Glomerular endothelial cell (primary cell): ENCODE measurements at places on chromosomes 3 and 15. TPM values are rescaled to one million over a fixed set of nuclear protein-coding genes. Genes with fewer than 3 reads are reported as not detected.

Gene HYAL1
- 0.73 and 1.2 TPM in 2 replicates for total RNA-seq

- no peak for DNase-seq
Measured at GRCh38 chr3:196419386-196419785, 12.8 kb downstream of the UBXN7 start.

Gene ZNF860
- 1.2 and 1.5 TPM in 2 replicates for total RNA-seq

Gene PROK2
- not detected in 2 replicates for total RNA-seq

- DNase-seq = no peak
Measured at GRCh38 chr3:140323561-140323960, 354.3 kb upstream of the TRIM42 start.

Gene LSMEM2
- not detected in 2 replicates for total RNA-seq

DNA sequence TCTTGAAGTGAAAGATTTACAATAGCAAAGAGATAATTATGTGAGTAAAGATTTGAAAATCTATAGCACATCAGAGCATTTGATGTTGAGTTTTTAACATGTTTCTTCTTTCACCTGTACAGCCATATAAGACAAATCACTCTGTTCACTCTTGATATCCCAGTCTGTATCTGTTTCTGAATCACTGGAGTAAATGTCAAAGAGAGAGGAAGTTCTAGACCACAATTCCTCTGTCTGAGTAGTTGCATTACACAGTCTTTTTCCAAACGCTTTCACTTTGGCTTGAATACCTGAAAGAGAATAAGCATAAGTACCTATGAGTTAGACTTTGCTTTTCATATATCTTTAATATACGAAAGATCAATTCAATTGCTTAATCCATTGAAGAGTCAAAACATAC, 9.9 kb downstream of the THAP10 start:
- no peak for DNase-seq

Gene PRSS50
- total RNA-seq = not detected in 2 replicates

Gene CEP63
- total RNA-seq = 7.5 and 17.0 TPM in 2 replicates

- DNase-seq = no peak
Measured at GRCh38 chr3:29583861-29584260, 303.0 kb downstream of the RBMS3 start.

Gene AHSG
- total RNA-seq = not detected in 2 replicates

- no peak for DNase-seq
Measured at GRCh38 chr3:122892118-122892960, 97.5 kb downstream of the SLC49A4 start.

DNA sequence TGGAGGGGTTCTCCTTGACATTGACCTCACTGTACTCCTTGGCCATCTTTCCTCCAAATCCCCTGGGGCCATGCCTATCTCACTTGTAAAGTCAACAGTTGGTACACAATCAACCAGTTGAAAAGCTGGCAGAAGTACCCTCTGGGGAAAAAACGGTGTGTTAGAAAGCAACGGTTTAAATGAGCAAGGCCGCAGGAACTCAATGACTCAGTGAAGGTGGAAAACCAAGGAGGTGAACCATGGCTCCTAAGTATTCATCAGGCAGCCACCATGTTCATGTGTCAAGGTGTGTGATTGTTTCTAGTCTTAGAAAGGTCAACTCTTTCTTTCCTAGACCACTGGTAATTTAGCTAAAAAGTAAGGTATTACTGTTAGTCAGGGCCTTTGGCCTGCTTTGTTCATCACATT, 130.9 kb upstream of the SATB1 start:
- DNase-seq = no peak

DNA sequence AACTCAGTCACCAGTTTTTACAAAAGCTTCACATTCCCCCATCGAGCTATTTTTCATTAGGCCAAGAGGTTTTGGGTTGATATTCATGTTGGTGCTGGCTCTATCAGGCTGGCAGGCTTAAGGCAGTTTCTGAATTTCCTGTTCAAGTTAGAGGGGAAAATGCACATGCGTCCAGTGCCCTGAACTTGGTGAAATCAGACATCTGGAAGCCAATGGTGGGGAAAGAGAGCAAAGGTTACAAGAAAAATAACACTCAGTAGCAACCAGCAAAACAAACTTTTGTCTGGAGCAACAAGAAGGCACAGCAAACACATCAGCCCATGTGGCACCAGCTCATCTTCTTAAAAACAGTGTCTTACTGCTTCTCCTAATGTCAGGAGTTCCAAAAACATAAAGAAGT, 155.6 kb upstream of the TSC22D2 start:
- peak; percentile 71 for DNase-seq

GRCh38 chr3:184176377-184177330, 2.0 kb downstream of the AP2M1 start:
- DNase-seq = no peak

- no peak for DNase-seq
Measured at GRCh38 chr3:151925876-151926275, 52.4 kb downstream of the SUCNR1 start.

DNA sequence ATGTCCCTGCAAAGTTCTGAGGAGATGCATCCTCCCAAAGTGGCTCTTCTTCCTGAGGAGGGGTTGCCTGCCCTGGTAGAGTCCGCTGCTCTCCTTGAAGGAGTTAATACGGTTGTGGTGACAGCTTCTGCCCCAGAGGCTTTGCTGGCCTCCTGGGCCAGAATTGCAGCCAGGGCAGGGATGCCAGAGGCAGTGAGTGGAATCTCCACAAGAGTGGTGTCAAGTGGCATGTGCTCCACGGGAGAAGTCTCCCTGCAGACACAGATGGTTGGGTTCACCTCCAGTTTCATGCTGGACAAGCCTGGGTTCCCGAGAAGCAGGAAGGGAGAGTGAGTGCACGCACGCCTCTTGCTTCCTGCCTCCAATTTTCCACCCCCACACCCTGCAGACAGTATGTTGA, 105.5 kb downstream of the SLC25A26 start:
- no peak for DNase-seq

Gene MESP2
- total RNA-seq = 0.15 TPM in 1 of 2 replicates, not detected in the other

Gene PLSCR2
- total RNA-seq = not detected in 2 replicates

DNA sequence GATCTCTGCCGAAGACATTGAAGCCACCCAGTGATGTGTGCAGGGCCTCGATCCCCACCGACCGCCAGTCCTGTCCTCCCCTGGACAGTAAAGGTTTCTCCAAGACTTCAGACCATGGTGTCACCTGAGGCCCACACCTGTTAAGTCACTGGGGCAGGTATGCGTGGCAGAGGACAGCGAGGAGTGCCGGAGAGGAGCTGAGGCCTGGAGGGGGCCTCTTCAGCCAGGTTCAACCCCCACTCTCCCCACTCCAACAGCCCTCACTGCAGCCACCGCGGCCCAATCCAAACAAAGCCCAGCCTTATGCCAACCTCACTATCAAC, 2.4 kb downstream of the GOLGA8B start:
- DNase-seq = no peak

Gene CPLX3
- not detected in 2 replicates for total RNA-seq

GRCh38 chr3:197793247-197793646, 2.2 kb downstream of the LRCH3 start:
- no peak for DNase-seq

- DNase-seq = no peak
Measured at GRCh38 chr3:140499114-140499757, 178.6 kb upstream of the TRIM42 start.

Gene INSYN1
- total RNA-seq = 0.05 and 0.82 TPM in 2 replicates

DNA sequence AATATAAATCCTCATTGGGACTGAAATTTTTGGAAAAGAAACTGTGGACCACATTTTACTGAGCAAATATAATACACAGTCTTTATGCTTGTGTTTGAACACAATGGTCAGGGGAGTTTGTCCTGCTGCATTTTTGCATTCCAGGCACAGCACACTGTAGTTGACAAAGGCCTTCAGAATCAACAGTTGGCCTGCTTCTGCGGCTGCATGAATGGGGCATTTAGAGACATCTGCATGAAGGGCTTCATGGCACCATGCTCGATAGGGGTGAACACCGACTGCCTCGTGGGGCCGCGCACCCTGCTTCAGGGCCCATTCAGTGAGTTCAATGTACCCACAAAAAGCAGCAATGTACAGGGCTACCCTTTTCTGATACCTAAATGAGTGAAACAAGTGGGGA, 15.4 kb upstream of the COMMD2 start:
- no peak for DNase-seq

DNA sequence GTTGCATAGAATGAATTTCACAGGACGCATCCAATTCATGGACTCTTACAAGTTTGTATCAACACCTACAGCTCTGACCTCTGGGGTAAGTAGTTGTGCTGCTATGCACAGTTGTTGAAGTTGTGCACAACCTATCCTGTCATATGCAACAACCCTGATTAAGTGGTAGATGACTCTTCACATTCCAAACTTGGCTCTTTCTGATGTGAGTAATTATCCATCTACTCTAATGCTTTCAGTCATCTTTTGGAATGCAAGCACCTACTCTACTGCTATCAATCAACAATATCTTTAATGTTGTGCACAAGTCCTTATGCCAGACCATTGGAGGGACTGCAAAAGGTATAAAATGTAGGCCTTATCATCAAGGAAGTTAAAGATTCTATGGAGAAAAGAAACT, 921.4 kb downstream of the MCTP2 start:
- no peak for DNase-seq

DNA sequence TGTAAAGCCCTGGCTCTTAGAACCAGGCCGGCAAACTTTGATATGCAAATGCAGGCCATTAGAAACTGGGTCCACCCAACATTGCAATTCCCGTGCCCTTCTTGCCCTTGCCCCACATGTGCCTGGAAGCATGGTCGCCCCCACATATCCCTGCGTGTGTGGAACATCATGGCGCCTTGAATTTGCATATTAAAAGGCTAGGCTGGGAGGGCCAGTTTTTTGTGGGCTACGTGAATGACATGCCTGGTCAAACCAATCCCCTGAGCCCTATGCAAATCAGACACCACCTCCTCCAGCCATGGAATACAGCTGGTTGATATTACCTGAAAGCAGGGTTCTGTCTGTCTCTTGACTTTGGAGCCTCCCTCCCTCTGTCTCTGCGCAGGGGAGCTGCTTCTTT, 58.7 kb upstream of the ARHGEF26 start:
- DNase-seq = no peak

Gene HGD
- total RNA-seq = 1.1 TPM in 1 of 2 replicates, not detected in the other

Gene ANKRD63
- total RNA-seq = 0.18 TPM in 1 of 2 replicates, not detected in the other

Gene ERICH6
- total RNA-seq = not detected in 2 replicates

DNA sequence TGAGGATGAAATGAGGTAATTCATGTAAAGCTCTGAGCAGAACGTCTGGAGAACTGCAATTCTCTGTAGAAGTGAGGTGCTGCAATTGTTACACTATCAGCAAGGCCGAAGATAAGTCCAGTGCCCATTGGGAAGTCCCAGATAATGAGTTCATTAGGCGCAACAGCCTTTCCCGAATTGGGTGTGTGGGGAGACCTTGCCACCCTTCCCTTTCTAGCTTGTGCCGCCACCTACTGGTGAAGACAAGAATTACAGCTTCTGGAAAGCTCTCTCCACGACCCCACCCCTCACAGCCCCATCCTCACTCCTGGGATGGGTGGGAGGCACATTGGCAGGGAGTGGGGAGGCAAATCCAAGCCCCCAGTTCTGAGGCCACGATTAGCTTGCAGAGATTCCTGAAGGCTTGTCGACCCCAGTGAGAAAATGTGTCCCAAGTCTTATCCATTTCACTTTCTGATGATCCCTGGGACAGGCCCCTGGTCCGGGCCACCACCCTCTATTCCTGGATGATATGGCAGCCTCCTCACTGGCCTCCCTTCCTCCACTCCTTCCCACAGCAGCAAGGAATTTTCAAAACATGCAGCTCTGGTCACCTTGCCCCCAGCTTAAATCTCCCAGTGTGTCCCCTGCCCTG, 36.4 kb downstream of the FAM3D start:
- no peak for DNase-seq

GRCh38 chr15:31325595-31326155, 960 bp upstream of the KLF13 start:
- DNase-seq = no peak

Gene GOLGA8N
- 2.0 and 2.4 TPM in 2 replicates for total RNA-seq

Gene PAK6
- not detected in 2 replicates for total RNA-seq

DNA sequence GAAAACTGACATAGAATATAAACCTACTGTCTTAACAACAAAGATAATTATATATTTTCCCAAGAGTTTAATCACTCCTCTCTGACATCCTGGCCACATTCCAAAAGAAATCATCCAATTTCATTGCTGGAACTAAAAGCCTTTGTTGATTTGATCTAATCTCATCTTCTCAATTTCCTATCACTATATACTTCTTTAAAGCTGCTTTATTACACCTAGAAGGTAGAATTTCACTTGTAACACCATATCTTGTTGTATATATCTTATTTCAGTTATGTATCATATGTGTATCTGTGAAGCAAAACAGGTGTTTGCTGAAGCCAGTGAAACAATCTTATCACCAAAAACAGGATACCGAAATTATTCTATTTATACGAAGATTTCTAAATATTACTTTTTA, 740.2 kb downstream of the ROBO1 start:
- DNase-seq = no peak

Gene GNAT1
- not detected in 2 replicates for total RNA-seq

GRCh38 chr3:160193644-160194192, 31.5 kb upstream of the C3orf80 start:
- no peak for DNase-seq

DNA sequence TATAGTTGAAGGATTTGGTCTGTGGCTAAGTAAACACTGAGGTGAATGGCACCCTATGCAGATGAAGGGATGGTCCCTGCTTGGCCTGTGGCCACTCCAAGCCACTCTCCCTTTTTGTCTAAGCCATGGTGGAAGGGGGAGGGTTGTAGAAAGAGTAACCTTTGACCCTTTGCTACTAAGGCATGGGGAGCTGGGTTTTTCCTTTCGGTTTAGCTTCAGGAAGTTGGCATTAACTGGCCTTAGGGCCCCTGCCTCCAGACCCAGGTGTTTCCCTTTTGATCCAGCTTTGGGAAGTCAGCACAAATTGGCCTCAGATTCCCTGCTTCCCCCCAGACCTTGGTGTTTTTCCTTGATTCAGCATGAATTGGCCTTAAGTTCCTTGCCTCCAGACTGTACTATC, 49.5 kb downstream of the EFCAB12 start:
- DNase-seq = peak; percentile 45

GRCh38 chr3:8491271-8492144, 10.1 kb upstream of the LMCD1 start:
- no peak for DNase-seq

GRCh38 chr3:64351713-64352638, 126.7 kb upstream of the PRICKLE2 start:
- no peak for DNase-seq

DNA sequence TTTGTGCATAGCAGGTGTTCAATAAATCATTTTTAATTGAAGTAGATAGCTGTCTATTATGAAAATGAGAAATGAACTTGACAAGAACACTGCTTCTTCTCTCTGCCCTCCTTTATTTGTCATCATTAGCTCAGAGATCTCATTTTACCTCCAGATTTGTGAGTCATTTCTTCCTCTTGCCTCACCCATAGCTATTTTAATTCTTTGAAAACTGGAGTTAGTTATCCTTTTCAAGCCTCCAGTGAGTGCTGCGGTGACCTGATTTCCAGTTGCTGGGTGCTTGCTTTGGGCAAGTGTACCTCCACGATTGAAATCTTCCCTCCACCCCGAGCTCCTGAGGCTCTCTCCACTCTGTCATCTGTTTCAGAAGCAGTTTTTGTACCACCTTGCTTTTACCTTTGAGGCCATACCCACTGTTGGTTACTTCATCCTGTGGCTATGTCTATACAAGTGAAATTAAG, 114.6 kb downstream of the NFKBIZ start:
- DNase-seq = no peak

Gene TMEM266
- total RNA-seq = not detected in 2 replicates
